ENCODE measurements at places on chromosomes 3 and 15.

DNA sequence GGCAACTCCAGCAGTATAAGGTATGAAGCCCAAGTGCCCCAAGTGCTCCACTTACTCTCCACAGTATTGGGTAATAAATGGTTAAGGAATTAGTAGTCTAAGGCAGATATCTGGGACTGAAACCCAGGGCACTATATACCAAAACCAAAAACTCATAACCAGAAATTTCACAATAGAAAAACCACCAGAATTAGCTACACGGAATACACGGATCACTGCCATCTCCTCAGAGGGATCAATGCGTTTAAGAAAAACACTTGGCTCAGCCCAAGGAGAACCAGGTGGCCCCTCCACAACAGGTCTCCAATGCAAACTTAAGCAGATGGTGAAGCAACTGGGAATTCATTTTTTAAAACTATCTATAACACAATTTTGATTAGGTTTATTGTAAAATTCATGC, 83.6 kb downstream of the FAIM start:
- no peak for DNase-seq

GRCh38 chr15:70539409-70539808, 223.9 kb downstream of the UACA start:
- DNase-seq = no peak

DNA sequence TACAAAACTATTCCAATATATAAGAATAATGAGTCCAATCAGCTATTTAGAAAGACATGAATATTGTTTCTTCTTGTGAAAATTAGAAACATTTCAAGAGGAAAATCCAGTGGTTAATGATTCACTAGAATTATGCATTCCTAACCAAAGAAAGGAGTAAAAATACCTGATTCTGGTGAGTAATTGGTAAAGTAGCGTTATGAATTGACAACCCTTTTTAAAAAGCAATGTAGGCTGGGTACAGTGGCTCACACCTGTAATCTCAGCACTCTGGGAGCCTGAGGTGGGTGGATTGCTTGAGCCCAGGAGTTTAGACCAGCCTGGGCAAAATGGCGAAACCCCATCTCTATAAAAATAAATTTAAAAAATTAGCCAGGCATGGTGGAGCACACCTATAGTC, 43.3 kb downstream of the TOPAZ1 start:
- DNase-seq = no peak

DNA sequence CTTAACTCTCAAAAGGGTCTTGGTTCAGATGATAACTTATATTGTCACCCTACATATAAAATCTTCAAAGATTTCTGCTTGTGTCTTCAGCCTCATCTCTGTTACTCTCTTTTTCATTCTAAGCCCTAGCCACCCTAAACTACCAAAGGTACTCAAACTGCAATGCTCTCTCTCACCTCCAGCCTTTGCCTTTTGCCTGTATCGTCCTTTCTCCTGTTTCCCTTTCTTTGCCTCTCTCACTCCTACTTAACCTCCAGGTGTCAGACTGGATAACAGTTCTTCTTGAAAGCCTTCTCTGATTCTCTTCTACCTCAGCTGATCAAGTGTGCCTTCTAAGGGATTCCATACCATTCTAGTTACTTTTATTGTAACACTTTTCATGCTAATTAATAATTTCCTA, 149.8 kb downstream of the SERPINI1 start:
- DNase-seq = no peak

GRCh38 chr3:196976941-196977340, 8.3 kb upstream of the PIGZ start:
- no peak for DNase-seq

DNA sequence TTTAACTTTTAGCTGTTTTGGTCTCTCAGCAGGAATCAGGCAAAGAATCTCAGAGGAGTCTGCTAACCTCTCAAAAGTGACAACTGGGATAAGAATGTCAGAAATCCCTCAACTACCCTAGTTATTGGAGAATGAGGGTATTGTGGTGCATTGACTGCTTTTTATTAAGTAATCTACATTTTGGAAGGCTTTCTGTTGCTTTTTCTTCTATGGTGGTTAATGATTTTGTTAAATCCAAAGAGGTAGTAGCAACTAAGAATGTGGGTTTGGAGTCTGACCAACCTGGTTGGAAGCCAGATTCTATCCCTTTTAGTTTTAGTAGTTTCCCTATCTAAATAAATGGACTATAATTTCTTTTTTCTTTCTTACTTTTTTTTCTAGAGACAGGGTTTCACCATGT, 94.7 kb upstream of the RNF7 start:
- DNase-seq = no peak

DNA sequence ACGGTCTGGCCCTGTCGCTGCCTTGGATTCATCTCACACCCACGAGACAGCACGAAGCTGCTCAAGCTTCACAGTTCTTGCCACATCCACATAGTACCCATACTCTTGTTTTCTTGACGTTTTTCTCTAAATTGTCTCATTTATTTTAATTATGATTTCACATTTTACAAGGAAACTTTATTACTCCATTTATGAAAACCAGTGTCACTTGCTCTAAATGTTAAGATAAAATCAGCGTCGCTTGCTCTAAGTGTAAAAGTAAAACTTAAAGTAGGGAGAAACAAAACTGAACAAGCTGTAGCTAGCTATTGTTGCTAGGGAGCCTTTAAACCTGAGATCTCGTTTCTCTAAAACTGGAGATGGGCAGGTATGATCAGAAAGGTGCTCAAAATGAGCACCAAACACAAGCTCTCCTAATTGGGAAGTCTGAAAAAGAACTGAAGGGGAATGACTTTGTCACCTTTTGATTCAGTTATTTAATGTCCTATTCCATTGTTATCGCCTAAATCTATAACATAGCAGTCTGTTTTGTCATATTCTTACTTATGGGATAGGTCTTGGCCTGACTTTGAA, 680 bp downstream of the IFT122 start:
- no peak for DNase-seq

GRCh38 chr3:129398803-129399144, 29.7 kb downstream of the EFCAB12 start:
- no peak for DNase-seq

GRCh38 chr3:182519569-182519968, 273.7 kb upstream of the ATP11B start:
- DNase-seq = no peak

DNA sequence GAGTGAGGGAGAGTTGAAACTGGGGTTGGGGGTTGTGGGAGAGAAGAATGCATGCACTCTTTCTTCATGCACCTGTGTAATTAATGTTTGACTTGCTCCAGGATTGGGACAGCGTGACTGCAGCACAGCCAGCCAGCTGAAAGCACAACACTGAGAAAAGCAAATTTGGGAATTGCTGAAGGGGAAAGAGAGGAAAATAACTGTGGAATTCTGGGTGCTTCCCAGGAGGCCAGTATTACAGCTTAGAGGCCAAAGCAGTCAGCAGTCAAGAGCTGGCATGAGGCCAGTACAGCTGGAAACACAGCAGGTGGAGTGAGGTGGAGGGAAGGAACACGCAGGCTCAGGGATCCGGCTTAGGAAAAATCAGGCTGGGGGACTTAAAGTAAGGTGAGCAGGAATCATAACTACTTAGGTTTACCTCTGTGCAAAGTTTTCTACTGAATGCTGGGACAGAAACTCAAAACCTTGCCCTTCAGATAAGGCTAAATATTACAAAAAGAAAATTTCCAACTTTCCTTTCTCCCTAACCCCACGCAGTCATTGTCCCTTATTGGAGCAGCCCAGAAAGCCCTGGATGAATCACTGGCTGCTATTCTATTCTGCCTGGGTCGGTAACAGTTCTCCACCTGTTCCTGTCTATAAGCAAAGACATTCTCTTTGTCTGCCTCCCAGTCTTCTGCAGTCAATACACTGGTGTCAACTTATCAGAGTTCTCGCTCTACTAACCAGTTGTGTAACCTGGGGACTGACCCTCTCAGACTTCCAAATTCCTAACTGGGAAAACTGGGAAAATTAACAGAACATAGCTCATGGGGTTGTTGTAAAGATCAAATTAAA, 167.2 kb downstream of the MAGI1 start:
- peak; percentile 62 for DNase-seq

- DNase-seq = no peak
Observed at GRCh38 chr15:69865369-69865768, 232.3 kb downstream of the TLE3 start.

- peak; percentile 26 for DNase-seq
Observed at GRCh38 chr15:63466378-63467192, 37.8 kb upstream of the USP3 start.

GRCh38 chr3:157618075-157618760, 115.0 kb upstream of the VEPH1 start:
- DNase-seq = peak; percentile 78

DNA sequence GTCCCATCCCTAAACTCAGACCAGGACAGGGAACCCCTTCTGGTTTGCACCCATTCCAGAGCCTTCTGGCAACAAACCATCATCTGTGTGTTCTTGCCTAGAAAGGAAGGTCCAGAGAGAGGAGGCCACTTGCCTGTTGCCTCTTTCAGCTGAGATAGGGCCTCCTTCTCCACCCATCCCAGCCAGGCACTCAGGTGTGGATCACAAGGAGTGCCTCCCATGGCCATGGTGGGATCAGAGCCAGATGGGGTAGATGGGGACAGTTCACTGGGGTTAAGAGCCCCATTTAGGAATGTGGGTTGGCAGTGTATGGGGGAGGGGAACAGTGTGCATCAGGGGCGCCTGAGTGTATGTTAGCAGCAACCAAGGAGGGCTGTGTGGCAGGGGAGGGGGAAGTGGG, 8.9 kb upstream of the CTDSPL start:
- no peak for DNase-seq

- DNase-seq = no peak
Observed at GRCh38 chr15:71792521-71792920, 17.8 kb upstream of the NR2E3 start.

- no peak for DNase-seq
Observed at GRCh38 chr3:135382621-135383020, 582.9 kb upstream of the PPP2R3A start.

DNA sequence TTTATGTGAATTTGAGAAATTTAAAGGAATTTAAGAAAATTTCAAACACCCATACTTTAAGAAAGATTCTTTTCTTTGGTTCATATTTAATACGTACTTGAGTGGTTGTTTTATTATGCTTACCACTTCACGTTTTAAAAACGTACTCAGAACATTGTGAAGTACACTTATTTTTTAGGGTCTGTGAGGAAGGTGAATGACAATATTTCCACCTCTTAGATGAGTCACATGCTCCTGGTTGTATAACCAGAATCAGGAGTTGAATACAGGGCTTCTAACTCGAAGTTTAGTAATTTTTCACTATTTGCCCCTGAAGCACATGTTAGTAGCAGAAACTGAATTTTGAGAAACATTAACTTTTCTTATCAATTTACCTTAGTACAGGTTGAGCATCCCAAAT, 7.5 kb downstream of the SKIL start:
- no peak for DNase-seq

DNA sequence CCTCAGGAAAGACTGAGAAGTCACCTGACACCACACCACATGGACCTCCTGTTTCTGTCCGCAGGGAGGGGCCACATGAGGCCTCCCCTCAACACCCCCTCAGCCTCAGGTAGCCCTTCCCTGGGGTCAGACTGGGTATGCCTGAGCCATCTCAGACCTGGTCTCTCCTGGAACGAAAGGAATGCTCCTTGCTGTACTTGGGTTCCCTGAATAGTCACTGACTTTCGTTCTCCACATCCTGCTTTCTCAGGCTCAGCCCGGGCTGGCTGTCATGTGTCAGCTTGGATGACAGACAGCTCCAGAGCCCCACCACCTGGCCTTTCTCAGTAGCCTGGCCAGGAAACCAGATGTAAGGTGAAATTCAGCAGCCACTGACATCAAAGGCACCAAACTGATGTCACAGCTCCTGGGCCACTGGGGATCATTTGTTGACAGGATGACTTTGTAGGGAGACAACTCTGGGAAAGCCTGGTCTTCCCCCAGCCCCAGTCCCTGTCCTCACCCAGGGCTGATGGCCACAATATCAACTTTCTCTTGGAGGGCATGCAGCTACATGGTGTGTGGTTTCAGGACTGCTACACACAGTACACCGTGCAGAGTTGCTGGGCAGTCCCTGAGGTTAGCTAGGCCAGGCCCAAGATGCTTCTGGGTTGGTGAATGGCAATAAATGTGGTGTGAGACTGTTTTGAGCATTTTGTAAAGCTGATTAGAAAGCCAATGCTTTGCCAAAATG, 141.4 kb upstream of the MRPS22 start:
- peak; percentile 8 for DNase-seq

GRCh38 chr3:193148688-193149473, 92.1 kb upstream of the PLAAT1 start:
- DNase-seq = no peak

DNA sequence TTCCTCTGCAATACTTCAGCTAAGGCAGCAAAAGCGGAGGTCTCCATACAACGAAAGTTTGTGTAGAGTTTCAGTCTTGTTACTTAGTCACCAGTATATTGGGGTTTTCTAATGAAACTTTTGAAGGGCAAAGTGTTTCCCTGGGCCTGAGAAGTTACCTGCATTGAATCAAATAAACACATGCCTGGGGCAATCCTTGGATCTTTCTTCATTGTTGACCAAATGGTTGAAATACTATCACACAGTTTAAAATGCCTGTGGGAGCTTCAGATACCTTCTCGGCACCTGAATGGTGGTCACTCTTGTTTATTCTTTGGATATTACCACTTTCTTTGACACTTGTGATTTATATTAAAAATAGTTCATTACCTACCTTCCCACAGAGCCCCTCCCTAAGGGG, 988 bp upstream of the CHSY1 start:
- DNase-seq = no peak

- no peak for DNase-seq
Observed at GRCh38 chr15:95563634-95564033, 766.9 kb upstream of the NR2F2 start.

DNA sequence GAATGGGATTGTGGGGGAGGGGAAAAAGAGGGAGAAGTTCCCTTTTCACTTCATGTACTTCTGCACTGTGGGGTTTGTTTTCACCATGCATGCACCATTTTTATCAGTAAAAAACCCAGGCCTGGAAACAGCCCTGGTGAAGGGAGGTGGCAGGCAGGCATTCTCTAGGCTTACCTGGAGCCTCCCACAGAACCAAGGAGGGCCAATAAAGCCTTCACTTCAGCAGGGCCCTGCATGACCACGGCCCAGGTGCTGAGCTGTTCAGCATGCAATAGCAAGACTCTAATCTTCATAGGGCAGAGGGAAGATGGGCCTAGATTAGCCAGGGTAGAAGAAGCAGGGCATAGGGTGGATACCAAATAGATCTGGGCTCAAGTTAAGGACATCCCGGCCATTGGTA, 49.6 kb downstream of the SCN5A start:
- no peak for DNase-seq

GRCh38 chr3:195040094-195040493, 230.9 kb downstream of the XXYLT1 start:
- DNase-seq = no peak

DNA sequence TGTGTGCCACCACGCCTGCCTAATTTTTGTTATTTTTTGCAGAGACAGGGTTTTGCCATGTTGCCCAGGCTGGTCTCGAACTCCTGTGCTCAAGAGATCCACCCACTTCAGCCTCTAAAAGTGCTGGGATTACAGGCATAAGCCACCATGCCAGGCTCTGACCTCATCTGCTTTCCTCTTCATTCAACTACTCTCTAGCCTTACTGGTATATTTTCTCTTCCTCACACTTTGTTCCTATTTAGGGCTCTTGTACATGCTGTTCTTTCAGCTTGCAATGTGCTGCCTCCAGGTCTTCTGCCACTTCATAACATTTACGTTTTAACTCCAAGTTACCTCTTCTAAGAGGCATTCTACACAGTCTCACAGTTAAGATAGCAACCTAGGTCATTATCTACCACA, 34.9 kb downstream of the PIK3CB start:
- DNase-seq = no peak

GRCh38 chr3:11498646-11499045, 145.1 kb downstream of the VGLL4 start:
- DNase-seq = no peak
